ENCODE measurements at places on chromosomes 13 and 19.

- DNase-seq: no peak
Measured at GRCh38 chr13:41561170-41561569, 103.8 kb downstream of the RGCC start.

DNA sequence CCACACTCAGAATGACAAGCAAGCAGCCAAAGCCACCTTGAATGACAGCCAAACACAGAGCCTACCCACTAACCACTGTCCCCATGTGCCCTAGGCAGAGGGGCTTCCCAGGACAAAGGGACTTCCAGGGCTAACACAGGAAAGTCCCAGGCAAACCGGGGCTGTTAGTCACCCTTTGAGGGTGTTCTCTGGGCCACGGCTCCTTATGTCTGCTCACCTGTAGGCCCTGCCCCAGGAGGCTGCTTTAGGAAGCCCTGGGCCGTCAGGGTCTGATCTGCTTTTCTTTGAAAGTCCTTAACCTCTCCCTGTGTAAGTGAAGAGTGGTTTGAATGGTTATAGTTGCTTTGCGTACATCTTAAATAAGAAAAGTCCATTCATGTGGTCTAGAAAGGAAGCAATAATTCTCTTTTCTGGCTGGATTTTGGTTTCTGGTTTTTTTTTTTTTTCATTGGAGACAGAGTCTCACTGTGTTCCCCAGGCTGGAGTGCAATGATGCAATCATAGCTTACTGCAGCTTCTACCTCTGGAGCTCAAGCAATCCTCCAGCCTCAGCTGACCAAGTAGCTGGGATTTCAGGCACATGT, 161.4 kb downstream of the EFNB2 start:
- DNase-seq: no peak

- DNase-seq: peak; percentile 38
Measured at GRCh38 chr19:3506384-3507340, 551 bp downstream of the FZR1 start.

- no peak for DNase-seq
Measured at GRCh38 chr13:83295686-83296085, 586.6 kb downstream of the SLITRK1 start.

- DNase-seq: no peak
Measured at GRCh38 chr13:67390462-67391086, 160.4 kb upstream of the PCDH9 start.

DNA sequence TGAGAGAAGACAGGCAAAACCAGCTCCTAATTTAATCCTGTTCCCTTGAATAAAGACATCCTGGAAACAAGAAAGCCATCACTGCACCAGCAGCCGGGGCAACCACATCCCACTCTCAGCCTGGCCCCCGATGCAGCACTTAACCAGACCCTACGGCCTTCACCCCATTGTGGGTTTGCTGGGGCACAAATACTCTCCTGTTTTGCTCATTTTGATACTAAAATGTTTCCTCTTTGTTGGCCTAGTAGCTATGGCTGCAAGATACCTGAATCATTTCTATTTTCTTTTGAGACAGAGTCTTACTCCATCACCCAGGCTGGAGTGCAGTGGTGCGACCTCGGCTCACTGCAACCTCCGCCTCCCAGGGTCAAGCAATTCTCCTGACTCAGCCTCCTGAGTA, 28.4 kb downstream of the ANKRD27 start:
- no peak for DNase-seq

DNA sequence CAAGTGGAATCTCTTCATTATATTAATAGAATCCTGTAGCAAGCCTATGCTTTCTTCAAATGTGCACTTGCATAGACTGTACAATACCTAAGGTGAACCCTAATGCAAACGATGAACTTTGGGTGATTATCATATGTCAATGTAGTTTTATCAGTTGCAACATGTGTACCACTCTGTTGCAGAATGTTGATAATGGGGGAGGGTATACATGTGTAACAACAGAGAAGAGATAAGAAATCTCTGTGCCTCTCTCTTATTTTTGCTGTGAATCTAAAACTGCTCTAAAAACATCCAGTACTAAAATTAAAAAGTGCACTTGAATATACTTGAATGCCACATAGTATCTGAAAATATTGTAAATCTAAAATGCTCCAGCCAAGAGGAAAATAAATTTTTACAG, 820.8 kb upstream of the MIR17HG start:
- DNase-seq: no peak

DNA sequence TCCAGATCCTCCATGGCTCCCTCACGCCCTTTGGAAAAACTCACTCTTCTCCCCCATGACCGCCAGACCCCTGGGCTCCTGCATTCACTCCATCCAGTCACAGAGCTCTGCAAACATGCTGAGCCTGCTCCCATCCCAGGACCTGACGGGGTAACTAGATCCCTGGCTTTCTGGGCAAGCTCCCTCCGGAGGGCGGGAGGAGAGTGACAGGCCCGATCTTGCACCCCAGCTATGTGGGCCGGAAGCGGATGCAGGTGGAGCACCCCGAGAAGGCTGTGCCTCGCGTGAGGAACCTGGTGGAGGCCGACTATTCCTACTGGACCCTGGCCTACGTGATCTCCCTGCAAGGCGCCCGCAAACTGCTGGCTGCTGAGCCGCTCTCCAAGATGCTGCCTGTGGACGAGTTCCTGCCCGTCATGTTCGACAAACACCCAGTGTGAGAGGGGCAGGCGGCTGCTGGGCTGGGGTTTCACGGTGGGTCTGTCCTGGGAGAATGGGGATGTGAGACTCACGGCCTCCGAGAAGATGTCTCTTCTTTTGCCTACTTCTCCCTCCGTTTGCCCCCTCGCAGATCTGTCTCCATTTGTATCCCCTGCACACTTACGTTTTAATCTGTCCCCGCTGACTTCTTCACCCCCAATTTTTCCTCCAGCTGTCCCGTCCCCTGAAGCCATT, 25.2 kb downstream of the COLGALT1 start:
- DNase-seq: no peak

- no peak for DNase-seq
Measured at GRCh38 chr13:86066611-86067365, 267.6 kb upstream of the SLITRK6 start.
